ENCODE measurements at places on chromosomes 7 and 10.

DNA sequence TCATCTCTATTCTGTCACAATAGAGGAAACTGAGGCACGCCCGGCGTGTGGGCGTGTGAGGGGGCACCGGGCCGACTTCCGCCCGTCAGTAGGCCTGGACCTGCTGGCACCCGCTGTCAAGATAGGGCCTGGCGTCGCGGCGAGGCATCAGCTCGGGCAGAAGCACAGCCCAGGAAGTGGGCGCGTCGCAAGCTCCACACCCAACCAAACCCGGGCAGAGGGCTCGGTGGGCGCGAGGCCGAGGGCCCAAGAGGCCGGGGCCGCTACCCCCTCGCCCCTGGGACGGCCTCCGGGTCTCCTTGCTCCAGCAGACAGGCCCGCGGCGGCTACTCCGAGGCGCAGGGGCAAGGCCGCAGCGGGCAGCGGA, 91.2 kb downstream of the SPAG6 start:
- DNase-seq, result no peak

DNA sequence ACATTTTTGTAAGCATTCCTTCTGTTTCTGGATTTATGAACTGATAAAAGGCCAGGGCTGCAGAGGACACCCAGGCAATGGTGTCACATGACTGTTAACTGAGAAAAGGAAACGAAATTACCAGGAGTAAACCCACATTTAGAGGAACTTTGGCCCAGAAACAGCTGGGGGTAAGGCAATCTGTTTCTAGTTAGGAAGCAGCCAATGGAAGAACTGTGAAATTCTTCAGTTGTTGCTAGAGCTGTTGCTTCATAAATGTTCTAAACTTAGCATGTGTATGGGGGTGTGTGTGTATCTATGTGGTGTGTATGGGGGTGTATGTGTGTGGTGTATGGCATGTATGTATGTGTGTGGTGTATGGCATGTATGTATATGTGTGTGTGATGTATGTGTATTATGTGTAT, 11.8 kb upstream of the PDCD4 start:
- DNase-seq, result no peak

GRCh38 chr10:114395366-114396022, 8.8 kb downstream of the AFAP1L2 start:
- no peak for DNase-seq

DNA sequence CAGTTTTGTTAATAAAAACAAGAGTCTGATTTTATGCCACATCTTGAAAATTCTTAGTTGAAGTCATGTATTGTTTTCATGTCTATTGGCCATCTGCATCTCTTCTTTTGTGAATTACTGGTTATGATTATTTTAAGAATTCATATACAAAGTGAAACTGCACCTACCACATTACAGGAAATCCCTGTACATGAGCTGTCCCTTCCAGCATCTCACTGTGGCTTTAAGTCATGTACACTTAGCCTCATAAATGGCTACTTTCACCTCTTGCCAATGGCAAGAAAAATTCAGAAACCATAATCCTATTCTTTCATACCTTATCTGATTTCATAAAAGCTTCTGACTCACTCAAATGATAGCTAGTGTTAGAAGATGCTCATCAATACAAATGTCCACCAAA, 48.6 kb downstream of the CRTAC1 start:
- no peak for DNase-seq

- no peak for DNase-seq
Measured at GRCh38 chr7:86644282-86645224, 844 bp downstream of the GRM3 start.

DNA sequence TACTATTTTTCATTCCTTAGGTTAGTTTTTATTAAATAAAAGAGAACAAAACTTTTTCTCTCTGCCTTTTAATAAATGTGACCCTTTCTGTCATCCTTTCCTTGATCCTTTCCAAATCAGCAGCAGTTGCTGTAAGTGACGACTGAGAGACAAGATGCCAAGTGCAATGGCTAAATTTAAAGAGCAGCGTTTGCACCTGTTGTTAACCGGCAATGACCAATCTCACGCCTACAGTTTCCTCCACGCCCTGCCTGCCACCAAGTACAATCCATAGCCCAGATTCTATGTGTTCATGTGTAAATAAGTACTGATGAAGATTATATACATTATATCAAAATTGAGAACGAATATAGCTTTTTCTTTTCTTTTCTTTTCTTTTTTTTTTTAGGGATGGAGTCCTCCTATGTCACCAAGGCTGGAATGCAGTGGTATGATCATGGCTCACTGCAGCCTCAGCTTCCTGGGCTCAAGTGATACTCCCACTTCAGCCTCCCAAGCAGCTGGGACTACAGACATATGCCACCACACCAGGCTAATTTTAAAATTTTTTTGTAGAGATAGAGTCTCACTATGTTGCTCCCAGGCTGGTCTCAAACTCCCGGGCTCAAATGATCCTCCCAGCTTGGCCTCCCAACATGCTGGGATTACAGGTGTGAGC, 6.5 kb upstream of the MCU start:
- DNase-seq, result no peak

DNA sequence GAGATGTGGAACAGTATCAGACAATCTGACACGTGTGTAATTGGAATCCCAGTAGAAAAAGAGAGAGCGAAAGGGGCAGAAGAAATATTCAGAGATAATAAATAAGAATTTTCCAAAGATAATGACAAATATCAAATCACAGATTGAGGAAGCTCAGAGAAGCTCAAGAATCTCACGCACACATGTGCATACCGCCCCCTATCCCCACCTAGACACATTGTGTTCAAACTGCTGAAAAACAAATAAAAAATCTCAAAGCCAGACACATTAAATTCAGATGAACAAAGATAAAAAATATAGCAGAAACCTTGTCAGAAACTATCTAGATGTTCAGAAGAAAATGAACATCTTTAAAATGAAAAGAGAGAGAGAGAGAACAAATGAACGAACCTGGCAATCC, 17.2 kb downstream of the SFR1 start:
- DNase-seq, result no peak

- DNase-seq, result no peak
Measured at GRCh38 chr7:156722043-156722826, 81.7 kb downstream of the RNF32 start.

GRCh38 chr7:124257638-124258308, 224.9 kb upstream of the TMEM229A start:
- no peak for DNase-seq

DNA sequence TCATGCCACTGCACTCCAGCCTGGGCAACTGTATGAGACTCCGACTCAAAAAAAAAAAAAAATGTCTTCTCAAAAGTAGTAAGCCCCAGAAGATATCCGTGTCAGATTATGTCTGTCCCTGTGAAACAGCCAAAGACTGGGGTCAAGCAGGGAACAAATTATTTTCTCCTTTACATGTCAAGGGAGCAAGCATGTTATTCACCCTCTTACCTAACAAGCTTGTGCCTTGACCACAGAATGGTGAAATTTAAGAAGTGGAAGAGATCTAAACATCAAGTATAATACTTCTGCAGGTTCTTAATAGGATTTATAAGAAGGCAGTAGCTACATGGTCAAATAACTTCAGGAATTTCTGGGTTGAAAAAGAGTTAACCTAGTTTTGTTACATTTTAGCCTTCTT, 187.9 kb downstream of the ZNF365 start:
- DNase-seq, result no peak

DNA sequence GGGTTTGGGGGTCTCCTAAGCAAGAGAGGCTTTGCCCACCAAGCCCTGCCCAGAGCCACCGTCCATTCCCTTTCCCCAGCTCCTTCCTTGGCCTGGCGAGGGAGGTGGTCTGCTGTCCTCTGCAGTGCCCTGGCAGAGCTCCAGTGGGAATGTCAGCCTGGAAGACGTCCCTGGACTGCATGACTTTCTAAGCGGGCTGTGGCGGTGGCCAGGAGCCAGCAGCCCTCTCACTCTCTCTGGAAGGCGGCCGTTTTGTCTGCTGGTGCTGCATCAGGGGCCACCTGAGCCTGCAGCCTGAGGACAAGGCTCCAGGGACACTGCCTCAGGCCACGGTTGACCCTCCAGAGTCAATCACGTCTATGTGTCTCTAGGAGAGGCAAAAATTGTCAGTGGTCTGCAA, 271.0 kb downstream of the SKAP2 start:
- DNase-seq, result no peak

- no peak for DNase-seq
Measured at GRCh38 chr10:62577666-62578291, 203.6 kb downstream of the ZNF365 start.

DNA sequence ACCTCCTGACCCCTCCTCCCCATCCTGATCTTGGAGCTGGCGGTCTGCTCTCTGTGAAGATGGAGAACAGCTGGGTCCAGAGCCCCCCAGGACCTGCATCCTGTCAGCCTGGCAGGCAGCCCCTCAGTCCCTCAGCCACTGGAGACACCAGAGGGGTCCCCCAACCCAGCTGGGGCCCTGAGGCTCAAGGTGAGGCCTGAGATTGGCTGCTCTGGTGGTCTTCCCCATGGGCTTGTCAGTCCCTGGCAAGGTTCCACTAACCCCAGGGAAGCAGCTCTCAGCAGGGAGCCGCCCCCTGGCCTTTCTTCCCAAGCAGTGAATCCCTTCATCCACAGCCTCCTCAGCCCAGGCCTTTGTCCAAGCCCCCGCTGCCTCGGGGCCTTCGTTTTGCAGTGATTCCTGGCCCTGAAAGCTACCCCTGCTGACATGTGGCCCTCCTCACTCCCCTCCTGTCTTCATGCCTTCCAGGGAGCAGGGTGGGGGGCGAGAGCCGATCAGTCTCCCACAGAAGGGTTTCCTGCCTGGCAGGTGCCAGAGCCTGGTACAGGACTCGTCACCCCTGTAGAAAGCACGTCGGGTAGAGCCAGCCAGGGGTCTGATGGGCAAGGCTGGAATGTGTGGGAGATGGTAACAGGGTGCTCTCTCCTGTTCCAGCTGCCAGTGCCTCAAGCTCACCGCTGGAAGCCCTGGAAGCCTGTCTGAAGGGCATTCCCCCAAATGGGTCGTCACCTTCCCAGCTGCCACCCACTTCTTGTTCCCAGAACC, 48.5 kb downstream of the ZNF467 start:
- no peak for DNase-seq

GRCh38 chr7:80641548-80641947, 3.1 kb downstream of the CD36 start:
- no peak for DNase-seq

DNA sequence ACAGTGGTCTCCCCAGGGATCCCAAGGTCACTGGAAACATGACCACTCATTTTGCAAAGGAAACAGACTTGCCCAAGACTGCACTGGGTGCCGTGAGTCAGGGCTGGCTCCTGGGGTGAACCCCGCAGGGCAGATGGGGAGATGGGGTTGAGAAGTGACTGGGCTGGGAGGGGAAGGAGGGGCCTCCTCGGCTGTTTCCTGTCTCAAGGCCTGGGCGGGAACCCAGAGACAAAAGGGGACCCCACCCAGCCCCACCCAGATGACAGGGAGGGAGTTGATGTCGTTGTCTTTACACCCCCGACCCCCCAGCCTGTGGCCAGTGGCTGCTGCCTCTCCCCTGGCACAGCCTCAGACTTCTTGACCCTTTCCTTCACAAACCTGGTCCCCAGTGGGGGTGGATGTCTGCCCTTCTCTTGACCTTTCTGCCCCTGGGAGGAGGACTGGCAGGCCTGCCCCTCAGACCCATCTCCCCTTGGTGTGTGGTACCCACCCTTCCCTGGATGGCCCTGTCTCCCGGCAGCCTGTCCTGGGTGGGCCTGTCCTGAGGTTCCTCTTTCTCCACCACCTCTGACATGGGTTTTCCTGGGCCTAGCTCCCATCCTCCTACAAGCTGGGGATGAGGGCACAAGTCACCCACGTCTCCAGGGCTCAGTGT, 1.4 kb downstream of the MYO1G start:
- DNase-seq, result peak; percentile 57

GRCh38 chr7:127878791-127879190, 152.4 kb downstream of the LRRC4 start:
- no peak for DNase-seq

GRCh38 chr10:132187430-132188138, 836 bp downstream of the DPYSL4 start:
- DNase-seq, result no peak

DNA sequence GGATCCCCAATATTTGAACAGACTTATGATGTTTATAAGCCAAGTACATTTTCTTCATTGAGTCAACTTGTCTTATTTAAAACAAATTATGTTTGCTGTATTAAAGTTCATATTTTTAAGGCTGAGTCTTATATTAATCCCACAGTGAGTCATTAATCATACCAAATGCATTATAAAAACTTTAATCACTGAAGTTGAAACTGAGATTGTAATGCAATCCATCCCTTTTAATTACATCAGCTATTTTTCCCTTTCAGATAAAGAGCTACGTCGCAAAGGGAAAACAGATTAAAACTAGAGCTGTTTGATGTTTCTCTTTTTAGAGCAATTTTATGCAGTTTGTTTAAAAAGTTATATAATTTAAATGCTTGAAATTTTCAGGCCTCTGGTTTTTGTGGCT, 183.0 kb downstream of the ARID5B start:
- DNase-seq, result no peak

DNA sequence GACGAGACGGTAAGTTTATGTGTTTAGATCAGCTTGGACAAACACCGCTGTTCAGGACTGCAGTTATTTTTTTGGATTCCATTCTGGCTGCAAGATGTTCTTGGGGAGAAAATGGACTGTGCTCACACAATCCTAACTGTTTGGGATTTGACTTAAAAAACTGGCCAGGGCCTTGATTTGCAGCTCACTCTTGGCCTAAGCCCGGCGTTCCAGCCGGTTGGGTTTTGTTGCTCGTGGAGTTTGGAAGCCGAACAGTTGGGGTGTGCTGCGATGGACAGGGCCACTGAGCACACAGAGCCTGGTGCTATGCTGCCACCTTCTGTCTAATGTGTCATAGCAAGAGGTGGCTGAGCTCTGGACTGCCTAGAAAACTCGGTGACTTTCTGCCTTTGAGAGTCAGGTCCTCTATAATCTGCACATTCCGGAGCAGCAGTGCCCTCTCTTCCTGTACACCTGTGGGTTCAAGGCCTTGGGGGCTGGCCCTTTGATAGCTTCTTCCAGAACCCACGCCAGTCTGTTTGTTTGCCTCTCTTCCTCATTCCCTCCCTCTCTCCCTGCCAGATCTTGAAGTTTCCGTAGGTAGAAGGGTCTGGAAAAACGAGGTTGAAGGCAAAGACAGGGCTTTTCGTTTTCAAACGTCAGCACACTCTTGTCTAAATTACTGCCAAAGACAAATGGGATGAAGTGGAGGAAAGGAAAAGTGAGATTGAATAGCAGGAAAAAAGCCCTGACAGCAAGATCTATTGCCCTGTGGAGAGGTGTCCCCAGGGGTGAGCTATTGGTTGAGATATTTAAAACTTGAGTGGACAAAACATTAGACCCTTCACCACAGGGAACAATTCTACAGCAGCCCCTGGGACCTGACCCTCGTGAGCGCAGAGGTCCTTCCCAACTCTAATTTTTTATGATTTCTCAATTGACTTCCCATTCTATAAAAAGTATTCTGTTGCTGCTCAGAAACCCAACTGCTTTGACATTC, 167.5 kb upstream of the HABP2 start:
- peak; percentile 5 for DNase-seq

GRCh38 chr10:50992972-50993766, 81.1 kb upstream of the PRKG1 start:
- no peak for DNase-seq

- DNase-seq, result no peak
Measured at GRCh38 chr10:99938563-99938962, 71.2 kb downstream of the DNMBP start.

Data from activated T-helper 1 cell treated with anti-CD3 and anti-CD28 coated beads, Interleukin-2, amount 50 U/mL, for 16 hours (primary cell).